ENCODE measurements at places on chromosomes 13 and 19.

- no peak for DNase-seq
Measured at GRCh38 chr19:1206150-1206863, 729 bp downstream of the STK11 start.

DNA sequence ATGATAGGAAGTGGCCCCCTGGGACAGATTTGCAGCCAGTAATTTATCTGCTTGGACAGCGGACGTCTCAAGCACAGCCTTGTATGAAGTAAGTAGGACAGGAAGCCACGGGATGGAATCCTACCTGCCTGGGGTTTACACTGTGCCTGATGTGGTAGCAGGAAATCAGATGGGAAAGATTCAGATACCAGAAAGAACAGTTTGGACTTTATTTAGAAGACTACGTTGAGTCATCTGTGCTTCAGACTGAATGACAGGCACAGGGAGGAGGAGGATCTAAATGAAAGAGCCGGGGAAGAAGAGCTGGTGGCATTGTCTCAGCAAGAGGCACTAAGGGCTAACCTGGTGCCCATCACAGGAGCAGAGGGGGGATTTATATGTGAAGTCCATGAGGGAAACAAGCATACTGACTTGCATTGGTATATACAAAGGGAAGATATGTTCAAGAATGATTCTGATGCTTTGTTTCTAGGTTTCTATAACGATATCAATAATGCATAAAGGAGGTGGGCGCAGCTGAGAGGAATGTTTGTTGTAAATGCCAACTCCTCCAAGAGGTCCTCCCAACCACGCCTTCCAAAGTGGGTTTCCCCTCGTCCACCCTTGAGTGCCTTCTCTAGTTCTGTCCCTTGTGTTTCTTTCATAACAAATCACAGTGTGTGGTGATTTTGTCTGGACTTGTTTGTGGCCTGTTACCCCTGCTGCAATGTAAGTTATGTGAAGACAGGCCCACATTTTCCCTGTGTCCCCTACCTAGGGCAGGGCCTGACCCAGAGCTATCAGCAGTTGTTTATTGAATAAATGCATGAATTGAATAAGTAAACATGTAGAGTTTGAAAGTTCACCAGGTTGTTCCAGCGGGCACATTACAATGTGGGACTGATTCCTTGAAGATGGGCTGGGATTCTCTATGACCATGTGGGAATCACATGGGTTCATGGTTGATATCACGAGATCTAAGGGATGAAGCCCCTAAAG, 328.4 kb downstream of the SLC7A1 start:
- no peak for DNase-seq

DNA sequence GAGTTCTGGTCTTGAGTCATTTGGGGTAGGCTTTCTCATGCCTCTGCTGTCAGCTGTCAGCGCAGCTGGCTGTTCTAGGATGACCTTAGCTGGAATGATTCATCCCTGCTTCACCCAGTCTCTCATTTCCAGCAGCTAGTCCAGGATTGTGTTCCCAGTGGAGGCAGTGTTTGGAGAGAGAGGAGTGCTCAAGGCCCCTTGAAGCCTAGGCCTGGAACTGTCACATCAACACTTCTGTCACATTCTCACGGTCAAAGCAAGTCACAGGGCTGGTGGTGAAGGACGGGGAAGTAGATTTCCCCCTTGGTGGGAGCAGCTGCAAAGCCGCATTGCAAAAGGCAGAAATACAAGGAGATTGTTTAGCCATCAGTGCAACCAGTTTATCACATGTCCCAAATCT, 15.2 kb downstream of the TPT1 start:
- DNase-seq = no peak

DNA sequence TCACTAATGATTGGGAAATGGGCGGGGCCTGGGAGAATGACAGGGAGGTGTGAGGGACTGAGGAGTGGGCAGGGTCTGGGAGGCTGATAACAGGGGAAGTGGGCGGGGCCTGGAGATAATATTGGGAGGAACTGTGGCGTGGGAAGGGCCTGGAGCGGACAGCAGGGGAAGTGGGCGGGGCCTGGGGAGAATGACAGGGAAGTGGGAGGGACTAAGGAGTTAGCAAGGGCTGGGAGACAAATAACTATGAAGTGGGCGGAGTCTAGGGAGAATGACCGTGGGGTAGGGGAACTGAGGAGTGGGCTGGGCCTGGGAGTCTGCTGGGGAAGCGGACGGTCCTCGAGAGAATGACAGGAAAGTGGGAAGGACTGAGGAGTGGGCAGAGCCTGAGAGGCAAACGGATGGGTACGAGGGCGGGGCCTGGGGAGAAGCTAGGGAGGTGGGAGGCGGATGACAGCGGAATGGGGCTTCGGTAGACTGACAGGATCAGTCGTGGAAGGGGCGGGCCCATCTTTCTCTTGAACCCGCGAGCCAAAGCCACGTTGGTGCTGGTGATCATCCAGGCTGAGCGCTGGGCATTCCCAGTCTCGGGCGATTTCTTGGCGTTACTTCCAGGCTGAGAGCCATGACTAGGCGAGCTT, 14.0 kb upstream of the TUBB4A start:
- peak; percentile 87 for DNase-seq

DNA sequence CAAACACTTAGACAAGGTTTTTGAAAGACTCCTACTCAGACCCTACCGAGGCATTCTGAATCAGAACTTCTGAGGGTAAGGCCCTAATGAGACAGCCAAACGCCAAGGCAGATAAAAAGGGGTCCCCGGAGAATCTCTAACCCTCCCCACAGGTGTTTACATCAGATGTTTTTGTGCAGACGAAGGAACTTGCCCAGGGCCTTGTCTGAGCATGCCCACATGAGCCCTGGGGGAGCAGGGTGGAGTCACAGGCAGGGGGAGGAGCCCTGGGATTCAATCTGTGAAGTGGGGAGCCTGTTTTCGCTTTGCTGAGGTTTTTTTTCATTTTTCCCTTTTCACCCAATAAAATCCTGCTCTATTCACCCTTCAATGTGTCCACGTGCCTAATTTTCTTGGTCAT, 61.6 kb upstream of the MED4 start:
- no peak for DNase-seq

DNA sequence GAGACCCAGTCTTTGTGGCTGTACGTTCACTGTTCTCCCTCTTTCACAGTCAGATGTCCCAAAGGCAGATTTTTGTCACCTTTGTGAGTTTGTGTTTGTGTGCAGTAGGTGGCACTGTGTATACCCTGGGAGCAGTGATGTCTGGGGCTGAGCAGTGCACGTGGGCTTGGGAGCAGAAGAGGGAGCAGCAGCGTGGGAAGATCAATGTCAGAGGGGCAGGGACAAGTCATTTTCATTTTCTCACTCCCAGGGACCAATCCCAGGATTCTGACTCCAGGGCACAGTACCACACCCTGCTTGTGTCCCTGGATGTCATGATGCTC, 2.0 kb upstream of the PSG6 start:
- DNase-seq = no peak

- no peak for DNase-seq
Measured at GRCh38 chr19:1232652-1233072, 5.1 kb downstream of the CBARP start.

DNA sequence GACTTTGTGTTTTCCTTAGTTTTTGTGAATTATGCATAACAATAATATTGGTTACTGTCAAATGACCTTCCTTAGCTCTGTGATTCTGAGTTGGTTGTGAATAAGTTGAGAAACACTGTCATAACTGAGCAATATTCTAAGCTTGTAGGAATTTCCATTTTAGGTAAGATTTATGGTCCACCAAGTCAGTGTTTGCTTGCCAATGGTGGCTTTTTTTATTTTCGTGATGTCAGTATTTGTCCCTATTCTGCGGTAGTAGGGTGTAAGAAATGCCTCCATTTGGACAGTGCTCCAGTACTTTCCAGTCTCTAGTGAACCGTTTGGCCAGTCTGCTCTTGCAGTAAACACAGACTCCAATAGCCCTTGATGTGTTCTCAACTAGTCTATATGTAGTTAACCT, 94.7 kb downstream of the FRY start:
- DNase-seq = no peak

- DNase-seq = no peak
Measured at GRCh38 chr13:42219051-42219450, 52.9 kb upstream of the AKAP11 start.

GRCh38 chr19:28485292-28485691, 727.7 kb downstream of the UQCRFS1 start:
- no peak for DNase-seq
